GM04503 (cell line): ENCODE measurements at places on chromosomes 11 and 22.

GRCh38 chr11:65528819-65529350, 4.0 kb downstream of the SCYL1 start:
- DNase-seq, result no peak

DNA sequence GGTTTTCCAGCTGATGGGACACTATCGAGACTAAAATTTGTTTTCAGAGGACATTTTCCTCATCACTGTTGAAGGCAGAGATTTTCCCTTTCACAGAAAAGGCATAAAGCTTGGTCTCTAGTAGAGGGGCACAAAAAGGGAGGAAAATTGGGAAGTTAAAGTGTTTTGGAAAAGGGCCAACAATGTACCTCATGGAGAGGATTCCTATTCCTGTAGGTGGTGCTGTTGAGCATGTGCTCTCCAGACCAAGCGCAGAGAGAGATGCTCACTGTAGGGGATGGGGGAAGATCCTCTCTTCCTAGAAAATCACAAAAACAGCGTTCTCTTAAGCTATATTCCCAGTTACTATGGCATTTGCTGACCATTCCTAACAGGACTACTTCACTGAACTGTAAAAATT, 44.9 kb downstream of the OR4C46 start:
- DNase-seq, result no peak

DNA sequence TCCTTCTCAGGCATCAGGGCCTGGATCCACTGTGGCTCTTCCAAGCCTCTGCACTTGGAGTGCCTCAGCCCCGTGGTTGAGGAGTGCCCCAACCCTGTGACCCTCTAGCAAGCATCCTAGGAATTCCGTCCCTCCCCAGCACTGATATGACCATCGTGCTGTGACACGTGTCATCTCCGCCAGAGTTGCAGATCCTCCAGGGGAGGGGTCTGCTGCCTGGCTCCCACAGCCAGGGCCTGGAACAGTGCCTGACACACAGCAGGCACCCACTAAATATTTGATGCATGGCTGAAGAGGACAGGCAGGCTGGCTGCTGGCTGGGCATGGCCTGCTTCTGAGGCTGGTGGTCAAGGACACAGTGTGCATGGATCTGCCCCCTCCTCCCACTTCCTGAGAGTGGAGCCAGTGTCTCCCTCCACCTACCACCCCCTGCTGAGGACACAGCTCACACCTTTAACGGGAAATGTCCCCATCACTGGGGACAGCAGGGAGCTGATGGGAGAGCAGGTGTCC, 1.7 kb upstream of the CD81 start:
- no peak for DNase-seq

DNA sequence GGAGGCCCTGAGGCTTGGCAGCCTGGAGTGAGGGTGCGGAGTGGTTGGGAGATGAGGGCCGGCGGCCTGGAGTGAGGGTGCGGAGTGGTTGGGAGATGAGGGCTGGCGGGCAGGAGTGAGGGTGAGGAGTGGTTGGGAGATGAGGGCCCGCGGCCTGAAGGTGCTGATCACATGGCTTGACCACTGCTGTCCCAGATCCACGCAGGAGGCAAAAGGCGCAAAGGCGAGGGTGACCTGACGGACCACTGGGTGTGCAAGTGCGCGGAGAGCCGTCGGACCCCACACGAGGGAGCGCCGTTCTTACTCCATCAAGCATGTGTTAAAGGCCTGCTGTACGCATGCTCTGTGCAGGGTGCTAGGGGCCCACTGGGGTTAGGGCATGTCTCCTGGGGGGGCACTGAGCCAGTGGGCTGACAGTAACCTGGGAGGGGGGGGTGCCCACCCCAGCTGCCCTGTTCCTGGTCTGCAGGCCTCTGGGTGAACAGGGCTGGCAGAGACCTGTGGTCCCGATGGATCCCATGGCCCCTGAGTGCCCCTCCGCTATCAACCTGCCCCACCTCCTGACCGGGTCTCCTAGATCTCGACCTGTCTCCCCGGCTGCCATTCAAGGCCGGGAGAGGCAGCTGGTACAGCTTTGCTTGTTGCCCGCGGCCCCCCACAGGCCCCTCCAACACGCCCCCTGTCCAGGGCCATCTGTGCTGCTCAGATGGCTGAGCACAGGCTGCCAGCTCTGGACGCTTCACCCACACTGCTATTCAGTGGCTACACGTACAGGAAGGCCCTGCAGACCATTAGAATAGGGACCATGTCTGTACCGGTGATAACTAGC, 21.1 kb downstream of the MRGPRD start:
- no peak for DNase-seq

DNA sequence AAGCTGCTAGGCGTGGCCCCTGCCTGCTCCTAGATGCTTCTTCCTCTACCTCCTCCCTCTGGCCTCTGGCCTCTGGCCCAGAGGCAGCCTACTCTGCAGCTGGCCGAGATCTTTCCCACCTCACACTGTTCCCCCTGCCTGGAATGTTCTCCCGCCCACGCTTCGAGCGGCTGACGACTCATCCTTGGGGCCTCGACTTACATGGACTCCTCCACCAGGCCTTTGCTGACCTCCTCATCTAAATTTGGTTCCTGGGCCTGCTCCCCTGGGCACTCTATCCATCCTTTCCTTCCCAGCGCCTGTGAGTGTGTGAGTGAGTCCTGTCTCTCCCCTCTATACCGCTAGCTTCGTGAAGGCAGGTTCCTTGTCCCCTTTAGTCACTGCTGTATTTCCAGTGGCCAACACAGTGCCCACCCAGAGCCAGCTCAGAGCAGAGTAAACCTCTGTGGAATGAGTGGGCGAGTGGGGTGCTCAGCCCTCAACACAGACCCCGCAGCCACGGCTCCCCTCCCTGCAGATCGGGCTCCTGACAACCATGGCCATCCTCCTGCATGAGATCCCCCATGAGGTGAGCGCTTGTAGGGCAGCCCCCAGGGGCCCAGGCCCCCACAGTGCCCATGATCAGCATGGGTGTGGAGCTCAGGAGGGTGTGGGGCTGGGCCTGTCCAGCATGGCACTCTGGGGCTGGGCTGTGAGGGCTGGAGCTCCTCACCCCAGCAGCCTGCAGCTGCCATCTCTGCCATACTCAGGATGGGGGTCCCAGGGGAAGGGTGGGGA, 5.7 kb downstream of the SLC39A13 start:
- DNase-seq, result no peak
